Stimulated activated naive B cell treated with anti-CD40 and anti-IgM and Interleukin-4, amounts not matched to agents 10 μg/mL and 1 μg/mL and 100 μg/mL, for 72 hours (primary cell): ENCODE measurements at places on chromosomes 1 and 21.

DNA sequence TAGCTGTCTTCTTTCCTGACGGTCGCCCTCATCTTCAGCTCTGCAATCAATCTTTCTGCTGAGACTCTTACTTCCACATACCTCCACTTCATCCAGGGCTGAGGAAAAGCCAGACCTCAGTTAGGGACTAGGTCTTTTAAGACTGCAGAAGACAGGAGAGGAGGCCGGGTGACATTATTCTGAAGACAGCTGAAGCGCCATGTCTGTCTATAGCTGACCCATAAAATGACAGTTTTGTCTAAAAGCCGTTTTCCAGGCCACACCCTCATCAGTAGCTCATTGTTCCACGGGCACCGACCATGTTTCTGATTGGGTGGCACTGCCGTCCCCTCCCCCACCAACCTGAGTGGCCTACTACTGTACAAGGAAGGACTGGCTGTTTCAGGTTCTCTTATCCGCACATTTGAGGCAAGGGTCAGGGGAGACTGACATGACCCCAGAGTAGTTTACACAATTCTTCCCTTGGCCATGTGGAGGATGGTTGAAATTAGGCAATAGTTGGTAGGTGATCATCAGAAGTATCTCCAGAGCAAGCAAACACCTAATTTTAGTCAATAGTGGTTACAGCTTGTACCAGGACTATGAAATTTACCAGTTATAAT, at the start of gene ADCY10:
ADCY10 (minus strand) TSS at position 240 of the 602 bp plus-strand sequence. CDS start 8,994 bp downstream, outside the sequence.
- H3K4me1 ChIP-seq: peaks cover 1% of the 10 kb centered on the region
- H3K4me3 ChIP-seq: no peak within 1 kb of the TSS
- H3K27ac ChIP-seq: no peak within 1 kb of the TSS
- H3K27me3 ChIP-seq: no peaks in the 10 kb centered on the region
- no peak for DNase-seq

- no peak overlapping the region for H3K27ac ChIP-seq
- H3K4me3 ChIP-seq: no peak overlapping the region
- H3K36me3 ChIP-seq: no peaks in the 10 kb centered on the region
- H3K4me1 ChIP-seq: peaks cover 10% of the 10 kb centered on the region
These were observed 5.1 kb upstream of the TIAM1 start for GRCh38 chr21:31349208-31349607.

DNA sequence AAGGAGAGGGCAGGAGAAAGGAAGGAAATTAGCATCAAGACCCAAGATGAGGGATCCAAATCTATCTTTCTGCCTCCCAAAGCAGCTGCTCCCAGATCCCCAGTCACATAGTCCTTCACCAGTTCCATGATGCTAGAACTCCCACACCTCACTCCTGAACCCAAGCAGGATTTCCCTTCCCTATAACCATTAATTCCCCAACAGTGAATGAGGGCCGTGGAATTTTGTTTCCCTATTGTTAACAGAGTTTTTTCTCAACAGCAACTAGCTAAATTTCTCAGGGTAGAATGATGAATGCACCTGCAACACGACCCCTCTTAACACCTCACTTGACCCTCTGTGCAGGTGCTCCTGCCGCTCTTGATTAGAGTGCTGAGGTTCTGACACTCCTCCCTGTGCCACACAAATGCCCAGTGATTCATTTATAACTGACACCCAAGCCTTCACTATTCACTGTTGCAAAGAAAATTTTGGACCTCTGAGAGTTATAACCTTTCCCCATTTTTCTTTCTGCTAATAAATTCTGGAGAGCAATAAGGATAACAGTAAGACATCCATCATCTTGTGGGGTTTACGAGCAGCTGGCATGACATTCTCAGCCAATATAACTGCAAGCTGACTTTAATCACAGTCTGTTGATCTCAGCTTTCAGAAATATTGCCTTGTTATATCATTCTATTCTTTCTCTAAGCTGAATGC, 25.4 kb upstream of the NPL start:
- peaks cover 6% of the 10 kb centered on the region for H3K4me1 ChIP-seq
- H3K27me3 ChIP-seq: no peaks in the 10 kb centered on the region

DNA sequence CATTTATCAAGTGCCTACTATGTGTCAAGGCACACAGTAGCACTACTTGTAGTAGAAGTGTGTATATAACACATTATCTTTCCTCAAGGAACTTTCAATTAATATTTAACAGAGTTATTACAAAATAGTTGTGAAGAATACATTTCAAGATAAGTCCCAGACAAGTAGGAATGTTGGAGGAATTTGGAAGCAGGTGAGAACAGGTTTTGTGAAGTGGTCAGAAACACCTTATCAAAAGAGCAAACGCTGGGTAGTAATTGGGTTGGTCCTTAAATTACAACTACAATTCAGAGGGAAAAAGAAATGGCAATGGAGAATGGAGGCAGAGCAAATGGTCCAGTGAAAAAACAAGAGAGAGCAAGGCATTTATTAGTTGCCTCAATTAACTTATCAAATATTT, 218.8 kb downstream of the ADGRL2 start:
- H3K27me3 ChIP-seq: no peaks in the 10 kb centered on the region
- no peaks in the 10 kb centered on the region for H3K4me1 ChIP-seq
- no peak overlapping the region for H3K27ac ChIP-seq
- H3K36me3 ChIP-seq: no peaks in the 10 kb centered on the region
- H3K4me3 ChIP-seq: no peak overlapping the region
- DNase-seq: no peak

- H3K4me1 ChIP-seq: peaks cover 18% of the 10 kb centered on the region
- H3K27me3 ChIP-seq: no peaks in the 10 kb centered on the region
- no peak overlapping the region for H3K27ac ChIP-seq
These were observed 3.1 kb downstream of the ACADM start for GRCh38 chr1:75727571-75727970.

GRCh38 chr1:147545133-147545532, 3.8 kb downstream of the BCL9 start:
- no peaks in the 10 kb centered on the region for H3K36me3 ChIP-seq
- peaks cover 13% of the 10 kb centered on the region for H3K4me1 ChIP-seq
- peak overlapping the region; percentile 67 for H3K4me3 ChIP-seq
- peak overlapping the region; percentile 42 for H3K27ac ChIP-seq
- peaks cover 15% of the 10 kb centered on the region for H3K27me3 ChIP-seq
- peak; percentile 40 for DNase-seq

GRCh38 chr1:115246526-115246925, 91.5 kb downstream of the NGF start:
- H3K27me3 ChIP-seq: peaks cover 8% of the 10 kb centered on the region
- H3K36me3 ChIP-seq: no peaks in the 10 kb centered on the region
- no peaks in the 10 kb centered on the region for H3K4me1 ChIP-seq
- no peak for DNase-seq
- no peak overlapping the region for H3K27ac ChIP-seq
- no peak overlapping the region for H3K4me3 ChIP-seq

GRCh38 chr21:38268864-38269575, 12.2 kb downstream of the KCNJ15 start:
- no peak overlapping the region for H3K4me3 ChIP-seq
- peaks cover 6% of the 10 kb centered on the region for H3K27me3 ChIP-seq
- H3K4me1 ChIP-seq: no peaks in the 10 kb centered on the region
- no peaks in the 10 kb centered on the region for H3K36me3 ChIP-seq

- no peak for DNase-seq
- H3K4me3 ChIP-seq: no peak overlapping the region
- peaks cover 61% of the 10 kb centered on the region for H3K27me3 ChIP-seq
These were observed 2.1 kb downstream of the TRIM67 start for GRCh38 chr1:231163830-231164427.

DNA sequence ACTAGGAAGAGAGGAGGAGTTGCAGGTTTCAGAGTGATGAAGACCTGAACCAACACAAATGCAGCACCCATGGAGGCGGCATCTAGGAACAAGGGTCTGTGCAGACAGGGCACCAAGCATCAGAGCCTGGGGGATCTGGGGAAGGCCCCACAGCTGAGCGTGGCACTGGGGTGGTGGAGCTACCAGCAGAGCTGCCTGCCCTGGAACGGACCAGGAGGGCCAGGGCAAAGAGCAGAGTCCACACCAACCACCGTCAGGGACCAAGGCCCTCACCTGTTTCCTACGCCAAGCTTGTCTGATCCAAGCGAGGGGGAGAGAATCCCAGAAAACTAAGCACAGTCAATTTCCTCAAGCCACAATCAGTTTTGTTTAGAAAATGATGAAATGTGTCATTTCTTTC, 79.0 kb upstream of the SYT6 start:
- H3K27me3 ChIP-seq: peaks cover 9% of the 10 kb centered on the region
- H3K36me3 ChIP-seq: no peaks in the 10 kb centered on the region
- H3K4me1 ChIP-seq: peaks cover 5% of the 10 kb centered on the region
- no peak overlapping the region for H3K27ac ChIP-seq
- DNase-seq: no peak

DNA sequence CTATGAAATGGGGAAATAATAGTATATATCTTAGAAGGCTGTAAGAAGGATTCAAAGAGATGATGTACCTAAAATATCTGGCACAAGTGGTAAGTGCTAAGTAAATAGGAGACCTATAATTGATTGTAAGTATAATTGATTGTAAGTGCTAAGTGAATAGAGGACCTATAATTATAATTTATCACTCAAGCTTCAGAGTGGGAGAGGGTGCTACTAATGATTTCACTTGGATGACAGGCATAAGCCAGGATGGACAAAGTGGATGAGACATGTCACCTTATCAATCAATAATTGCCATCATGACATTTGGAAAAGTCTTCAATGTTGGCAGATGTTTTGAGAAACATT, 11.2 kb downstream of the RCAN1 start:
- H3K27me3 ChIP-seq: no peaks in the 10 kb centered on the region
- DNase-seq: no peak
- no peak overlapping the region for H3K4me3 ChIP-seq
- no peak overlapping the region for H3K27ac ChIP-seq
- peaks cover 20% of the 10 kb centered on the region for H3K4me1 ChIP-seq

GRCh38 chr1:40047769-40048168, 7.2 kb downstream of the CAP1 start:
- no peaks in the 10 kb centered on the region for H3K27me3 ChIP-seq
- H3K4me1 ChIP-seq: peaks cover 80% of the 10 kb centered on the region
- peaks cover 21% of the 10 kb centered on the region for H3K36me3 ChIP-seq
- peak overlapping the region; percentile 42 for H3K27ac ChIP-seq
